NCI-H446 (cell line): ENCODE measurements at places on chromosomes 13 and 19.

- DNase-seq = no peak
These were observed 25.4 kb downstream of the ATP11A start for GRCh38 chr13:112715210-112715609.

- DNase-seq = peak; percentile 71
These were observed 121.6 kb upstream of the FRY start for GRCh38 chr13:31909864-31910551.

GRCh38 chr13:73040484-73040883 is 18.3 kb upstream of the KLF5 start:
- no peak for DNase-seq

DNA sequence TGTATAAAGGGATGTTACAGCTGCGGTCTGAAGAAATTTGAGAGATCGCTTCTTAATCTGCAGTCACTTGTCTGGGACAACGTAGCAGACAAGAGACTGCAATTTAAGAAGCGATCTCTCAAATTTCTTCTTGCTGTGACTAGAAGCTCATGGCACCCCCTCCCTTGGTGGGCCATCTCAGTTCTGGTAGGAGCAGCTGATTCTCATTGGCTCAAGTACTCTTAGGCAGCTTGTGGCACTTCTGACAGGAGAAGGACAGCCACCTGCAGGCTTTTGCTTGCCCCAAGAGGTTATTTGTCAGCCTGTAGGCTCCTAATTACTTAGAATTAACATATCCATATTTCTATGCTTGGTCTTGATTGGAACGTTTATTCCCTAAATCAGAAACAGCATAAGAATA is 503.0 kb downstream of the DCT start:
- DNase-seq = no peak

DNA sequence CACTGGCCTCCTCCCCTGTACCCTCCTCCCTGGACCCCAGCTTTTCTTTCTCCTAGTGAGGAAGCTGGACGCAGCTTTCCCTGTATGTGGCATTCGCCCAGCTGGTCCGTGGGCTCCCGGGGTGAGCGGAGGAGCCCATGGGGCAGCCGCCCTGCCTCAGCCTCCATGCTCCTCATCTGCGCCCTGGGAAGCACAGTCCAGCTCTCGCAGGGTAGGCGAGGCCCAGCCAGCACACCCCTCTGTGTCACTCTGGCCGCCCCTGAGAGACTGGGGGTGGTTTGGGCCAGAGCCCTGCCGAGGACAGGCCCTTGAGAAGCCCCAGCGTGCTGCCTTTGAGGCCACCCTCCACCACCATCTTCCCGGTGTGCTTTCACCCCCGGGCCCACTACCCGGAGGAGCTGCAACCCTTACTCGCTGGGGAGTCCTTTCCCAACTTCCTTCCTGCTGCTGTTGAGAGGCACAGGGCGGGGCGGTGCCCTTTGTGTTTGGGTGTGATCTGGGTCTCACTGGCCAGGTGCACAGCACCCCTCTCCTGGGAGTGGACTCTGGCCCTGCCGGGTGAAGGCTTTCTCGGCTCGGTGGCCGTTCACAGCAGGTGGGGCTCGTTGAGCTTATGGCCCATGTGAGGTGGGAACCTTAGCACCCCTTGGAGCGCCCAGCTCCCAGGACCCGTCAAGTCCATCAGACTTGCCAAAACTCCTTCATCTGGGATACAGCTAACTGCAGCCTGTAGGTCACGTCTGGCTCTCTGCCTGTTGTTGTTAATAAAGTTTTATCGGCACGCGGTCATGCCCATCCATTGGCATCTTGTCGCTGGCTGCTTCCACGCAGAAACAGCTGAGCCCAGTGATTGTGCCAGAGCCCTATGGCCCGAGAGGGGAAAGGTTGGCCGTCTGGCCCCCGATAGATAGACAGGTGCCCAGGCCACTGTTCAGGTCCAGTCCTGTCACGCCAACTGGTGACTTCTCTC is 3.2 kb downstream of the NCLN start:
- no peak for DNase-seq
